Activated CD4-positive, alpha-beta memory T cell treated with anti-CD3 and anti-CD28 coated beads, Interleukin-2, amount 10 ng/mL, durations not matched to agents 7 days and 5 days (primary cell): ENCODE measurements at places on chromosomes 4 and X.

DNA sequence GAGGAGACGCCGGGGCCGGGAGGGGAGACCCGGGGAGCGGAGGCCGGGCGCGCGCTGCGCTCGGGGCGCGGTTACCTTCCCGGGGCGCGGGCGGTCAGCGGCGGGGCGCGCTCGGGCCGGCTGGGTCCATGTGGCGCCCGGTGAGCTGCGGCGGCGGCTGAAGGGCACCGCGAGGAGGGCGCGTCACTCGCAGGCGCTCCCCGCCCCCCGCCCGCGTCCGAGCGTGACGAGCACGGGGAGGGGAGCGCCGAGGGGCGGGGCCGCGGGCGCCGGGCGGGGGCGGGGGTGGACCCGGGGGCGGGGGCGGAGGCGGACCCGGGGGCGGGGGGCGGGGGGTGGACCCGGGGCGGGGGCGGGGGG lies at the start of gene CPLX1:
Gene CPLX1 (minus strand): TSS at position 159 of the 360 bp plus-strand sequence. CDS start 1,607 bp downstream, outside the sequence.
- H3K4me1 ChIP-seq, result peaks cover 5% of the 10 kb centered on the region
- no peak within 1 kb of the TSS for H3K4me3 ChIP-seq
- H3K36me3 ChIP-seq, result no peaks in the 10 kb centered on the region
- no peak for DNase-seq
- H3K27ac ChIP-seq, result no peak within 1 kb of the TSS
- H3K27me3 ChIP-seq, result peaks cover 42% of the 10 kb centered on the region

- no peaks in the 10 kb centered on the region for H3K36me3 ChIP-seq
- H3K4me3 ChIP-seq, result no peak overlapping the region
- no peak for DNase-seq
Measured at GRCh38 chrX:151505796-151506195, 57.7 kb upstream of the PASD1 start.

GRCh38 chr4:159422019-159422418 lies 319.1 kb downstream of the RAPGEF2 start:
- no peaks in the 10 kb centered on the region for H3K4me1 ChIP-seq
- H3K27me3 ChIP-seq, result peaks cover 4% of the 10 kb centered on the region
- DNase-seq, result no peak
- no peaks in the 10 kb centered on the region for H3K36me3 ChIP-seq
- H3K4me3 ChIP-seq, result no peak overlapping the region

GRCh38 chrX:13000301-13000811 lies 25.4 kb downstream of the TMSB4X start:
- peaks cover 3% of the 10 kb centered on the region for H3K36me3 ChIP-seq
- no peaks in the 10 kb centered on the region for H3K27me3 ChIP-seq
- DNase-seq, result peak; percentile 42
- peak overlapping the region; percentile 73 for H3K4me3 ChIP-seq

- no peak overlapping the region for H3K27ac ChIP-seq
- peaks cover 11% of the 10 kb centered on the region for H3K27me3 ChIP-seq
- no peak for DNase-seq
- no peaks in the 10 kb centered on the region for H3K4me1 ChIP-seq
- no peaks in the 10 kb centered on the region for H3K36me3 ChIP-seq
Measured at GRCh38 chr4:99749445-99750391, 66.9 kb upstream of the DAPP1 start.

- H3K27me3 ChIP-seq, result no peaks in the 10 kb centered on the region
- H3K4me3 ChIP-seq, result no peak overlapping the region
- H3K36me3 ChIP-seq, result no peaks in the 10 kb centered on the region
Measured at GRCh38 chr4:180541678-180542077, 1701.5 kb upstream of the TENM3 start.

GRCh38 chr4:110216129-110216528 lies 17.7 kb upstream of the ELOVL6 start:
- H3K27ac ChIP-seq, result no peak overlapping the region
- no peak for DNase-seq
- peaks cover 13% of the 10 kb centered on the region for H3K36me3 ChIP-seq

- DNase-seq, result peak; percentile 62
- peaks cover 5% of the 10 kb centered on the region for H3K36me3 ChIP-seq
- H3K4me3 ChIP-seq, result peak overlapping the region; percentile 14
- H3K4me1 ChIP-seq, result peaks cover 28% of the 10 kb centered on the region
Measured at GRCh38 chrX:20412871-20413486, 146.3 kb upstream of the RPS6KA3 start.

- H3K27me3 ChIP-seq, result peaks cover 2% of the 10 kb centered on the region
- DNase-seq, result no peak
- H3K4me3 ChIP-seq, result no peak overlapping the region
- no peak overlapping the region for H3K27ac ChIP-seq
Measured at GRCh38 chr4:175951794-175952193, 113.8 kb upstream of the WDR17 start.

DNA sequence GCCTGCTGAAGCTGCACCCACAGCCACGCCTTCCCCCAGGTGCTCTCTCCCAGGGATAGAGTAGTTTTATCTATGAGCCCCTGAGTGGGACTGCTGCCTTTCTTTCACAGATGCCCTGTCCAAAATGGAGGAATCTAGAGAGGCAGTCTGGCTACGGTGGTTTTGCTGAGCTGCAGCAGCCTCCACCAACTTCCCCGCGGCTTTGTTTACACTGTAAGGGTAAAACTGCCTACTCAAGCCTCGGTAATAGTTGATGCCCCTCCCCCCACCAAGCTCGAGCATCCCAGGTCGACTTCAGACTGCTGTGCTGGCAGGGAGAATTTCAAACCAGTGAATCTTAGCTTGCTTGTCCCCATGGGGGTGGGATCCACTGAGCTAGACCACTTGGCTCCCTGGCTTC lies 84.5 kb downstream of the PRKG2 start:
- no peak overlapping the region for H3K4me3 ChIP-seq
- no peak for DNase-seq
- peaks cover 7% of the 10 kb centered on the region for H3K27me3 ChIP-seq
- no peak overlapping the region for H3K27ac ChIP-seq

DNA sequence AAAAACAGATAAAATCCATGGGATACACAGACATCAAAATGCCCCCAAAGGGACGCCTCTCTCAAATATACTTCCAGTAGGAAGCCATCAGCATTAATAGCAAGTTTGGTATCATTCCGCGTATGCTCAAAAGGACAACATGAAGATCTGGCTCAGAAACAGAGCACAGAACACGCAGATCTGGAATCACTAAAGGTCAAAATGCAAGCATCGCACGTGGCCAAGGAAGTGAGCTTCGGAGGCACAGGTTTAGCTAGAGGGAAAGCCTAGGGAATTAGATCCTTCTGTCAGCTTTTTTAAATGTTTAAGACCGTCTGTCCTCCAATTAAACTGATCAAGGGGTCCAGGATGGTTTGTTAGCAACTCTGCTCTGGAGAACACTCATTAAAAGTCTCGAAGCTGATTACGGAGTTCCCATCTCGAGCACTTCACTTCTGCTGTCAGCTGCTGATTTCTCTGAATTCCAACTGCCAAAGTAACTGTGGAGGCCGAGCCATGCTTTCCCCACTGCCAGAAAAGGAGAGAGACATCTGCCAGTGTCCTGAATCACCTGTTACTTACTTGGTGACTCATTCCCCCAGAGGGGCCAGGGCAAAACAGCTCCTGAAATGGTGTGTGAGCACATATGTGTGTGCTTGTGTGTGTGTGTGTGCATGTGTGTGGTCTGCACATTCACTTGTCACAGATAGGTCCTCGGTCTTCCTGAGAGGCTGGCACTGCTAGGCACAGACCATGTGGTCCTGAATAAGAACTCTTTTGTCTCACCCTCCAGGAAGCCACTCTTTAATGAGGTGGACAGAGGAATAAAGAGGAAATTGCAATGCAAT lies 177.7 kb upstream of the PPARGC1A start:
- no peak overlapping the region for H3K27ac ChIP-seq
- no peaks in the 10 kb centered on the region for H3K27me3 ChIP-seq
- no peaks in the 10 kb centered on the region for H3K4me1 ChIP-seq
- H3K36me3 ChIP-seq, result no peaks in the 10 kb centered on the region
- no peak overlapping the region for H3K4me3 ChIP-seq

GRCh38 chrX:51459125-51459524 lies 37.3 kb downstream of the NUDT11 start:
- H3K36me3 ChIP-seq, result no peaks in the 10 kb centered on the region
- H3K27me3 ChIP-seq, result no peaks in the 10 kb centered on the region
- H3K4me3 ChIP-seq, result no peak overlapping the region
- H3K4me1 ChIP-seq, result no peaks in the 10 kb centered on the region
- no peak overlapping the region for H3K27ac ChIP-seq
- no peak for DNase-seq

DNA sequence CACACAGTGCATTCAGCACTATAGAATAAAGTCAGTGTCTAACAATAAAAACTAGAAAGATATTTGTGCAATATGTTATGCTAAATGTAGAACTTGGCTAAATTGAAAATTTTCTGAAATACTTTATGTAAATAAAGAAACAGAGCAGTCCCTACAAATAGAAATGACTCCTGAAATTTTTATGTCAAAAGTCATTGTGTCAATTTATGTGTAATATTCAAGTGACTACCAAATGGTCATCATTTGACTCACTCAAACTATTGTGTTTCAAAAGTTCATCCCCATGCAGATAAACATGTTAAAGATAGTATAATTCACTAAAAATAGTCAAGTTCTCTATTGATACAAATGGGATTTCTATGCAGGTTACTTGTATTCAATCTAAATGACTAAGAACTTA lies 17.9 kb downstream of the LRBA start:
- peaks cover 23% of the 10 kb centered on the region for H3K36me3 ChIP-seq
- H3K4me3 ChIP-seq, result no peak overlapping the region
- H3K4me1 ChIP-seq, result no peaks in the 10 kb centered on the region
- no peak for DNase-seq
- H3K27me3 ChIP-seq, result no peaks in the 10 kb centered on the region

DNA sequence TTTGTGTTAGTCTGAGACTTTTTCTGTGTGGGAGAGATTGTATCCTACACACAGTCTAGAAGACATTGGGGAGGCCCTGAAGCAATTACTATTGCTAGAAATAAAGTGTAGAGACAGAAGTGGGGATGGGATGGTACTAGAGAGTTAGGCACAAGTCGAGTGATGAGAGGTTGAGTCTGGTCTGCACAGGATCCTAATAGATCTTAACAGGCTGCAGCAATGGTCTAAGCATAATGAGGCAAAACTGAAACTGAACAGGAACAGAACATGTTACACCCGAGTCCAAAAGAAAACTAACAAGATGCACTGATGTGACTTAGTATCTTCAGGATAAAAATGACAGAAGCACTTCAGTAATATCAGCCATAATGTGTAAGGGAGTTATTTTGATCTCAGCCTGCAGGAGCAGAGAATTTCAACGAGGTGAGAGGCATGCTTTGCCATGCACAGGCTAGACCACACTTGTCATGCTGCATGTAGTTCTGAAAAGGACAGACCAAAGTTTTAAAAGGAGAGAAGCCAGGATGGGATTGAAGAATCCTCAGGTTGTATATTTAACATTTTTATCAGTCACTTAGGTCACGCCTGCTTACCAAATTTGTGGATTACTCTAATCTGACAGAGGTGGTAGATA lies 205.8 kb upstream of the BOD1L1 start:
- H3K4me3 ChIP-seq, result no peak overlapping the region
- DNase-seq, result no peak
- H3K36me3 ChIP-seq, result no peaks in the 10 kb centered on the region
- H3K4me1 ChIP-seq, result no peaks in the 10 kb centered on the region
- H3K27ac ChIP-seq, result no peak overlapping the region
- no peaks in the 10 kb centered on the region for H3K27me3 ChIP-seq
